Epithelial cell of esophagus (primary cell): ENCODE measurements at places on chromosomes 7 and 10.

- peak; percentile 11 for DNase-seq
Observed at GRCh38 chr7:8214244-8214824, 47.6 kb downstream of the ICA1 start.

DNA sequence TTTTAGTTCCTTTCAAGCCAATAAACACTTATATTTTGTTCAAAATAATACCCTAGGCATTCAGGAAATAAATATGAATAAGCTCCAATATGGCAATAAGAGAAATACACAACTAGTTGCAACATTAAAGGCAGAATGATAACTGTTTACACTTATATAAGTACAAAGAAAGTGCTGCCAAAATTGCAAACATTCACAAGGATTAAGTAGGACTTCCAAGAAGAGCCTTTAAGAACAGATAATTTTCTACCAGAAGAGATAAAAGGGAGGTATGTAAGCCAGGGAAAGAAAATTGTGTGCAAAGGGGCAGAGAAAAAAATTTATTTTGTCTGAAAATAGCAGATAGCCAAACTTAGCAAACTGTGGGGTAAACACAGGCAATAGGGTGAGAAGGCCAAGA, 83.8 kb downstream of the CTNNA3 start:
- DNase-seq: no peak

DNA sequence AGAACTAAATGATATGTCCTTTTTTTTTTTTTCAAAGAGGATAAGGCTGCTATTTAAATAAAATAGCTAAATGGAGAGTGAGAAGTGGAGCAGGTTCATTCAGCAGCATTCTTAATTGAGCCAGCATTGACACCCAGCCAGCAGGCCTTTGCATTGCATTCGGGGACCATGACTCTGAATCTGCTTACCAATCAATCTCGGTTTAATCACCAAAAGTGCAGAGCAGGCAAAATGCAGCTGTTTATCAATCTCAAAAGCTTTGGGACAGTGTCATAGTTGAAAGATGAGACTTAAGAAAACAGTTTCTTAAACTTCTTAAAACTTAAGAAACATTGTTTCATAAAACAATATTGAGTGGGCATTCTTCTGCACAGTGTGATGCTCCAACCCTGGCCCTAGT, 51.7 kb downstream of the PLEKHA8 start:
- no peak for DNase-seq

- DNase-seq: no peak
Observed at GRCh38 chr10:24606021-24606420, 117.7 kb downstream of the ARHGAP21 start.

GRCh38 chr10:102283488-102283887, 38.2 kb downstream of the GBF1 start:
- peak; percentile 93 for DNase-seq

GRCh38 chr7:116395141-116395791, 104.3 kb upstream of the CAV2 start:
- DNase-seq: peak; percentile 96

- no peak for DNase-seq
Observed at GRCh38 chr7:125934955-125935354, 1005.3 kb upstream of the POT1 start.

DNA sequence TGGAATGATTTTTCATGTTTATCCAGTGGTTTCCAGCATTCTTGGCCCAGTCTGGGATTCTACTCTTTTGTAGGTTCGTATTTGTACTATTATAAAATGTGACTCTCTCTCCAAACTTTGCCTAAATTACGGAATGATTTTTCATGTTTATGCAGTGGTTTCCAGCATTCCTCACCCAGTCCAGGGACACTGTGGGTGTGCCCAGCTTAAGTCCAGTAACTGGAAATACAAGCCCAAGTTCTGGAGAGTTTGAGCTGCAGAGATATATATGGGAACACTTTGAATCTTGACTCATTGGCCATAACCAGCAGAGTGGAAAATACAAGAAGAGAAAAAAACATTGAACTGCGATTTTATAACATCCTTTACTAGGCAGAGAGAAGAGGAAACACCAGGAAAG, 5.9 kb upstream of the MAGI2 start:
- no peak for DNase-seq

GRCh38 chr10:123479640-123480039, 186.5 kb upstream of the GPR26 start:
- DNase-seq: no peak

DNA sequence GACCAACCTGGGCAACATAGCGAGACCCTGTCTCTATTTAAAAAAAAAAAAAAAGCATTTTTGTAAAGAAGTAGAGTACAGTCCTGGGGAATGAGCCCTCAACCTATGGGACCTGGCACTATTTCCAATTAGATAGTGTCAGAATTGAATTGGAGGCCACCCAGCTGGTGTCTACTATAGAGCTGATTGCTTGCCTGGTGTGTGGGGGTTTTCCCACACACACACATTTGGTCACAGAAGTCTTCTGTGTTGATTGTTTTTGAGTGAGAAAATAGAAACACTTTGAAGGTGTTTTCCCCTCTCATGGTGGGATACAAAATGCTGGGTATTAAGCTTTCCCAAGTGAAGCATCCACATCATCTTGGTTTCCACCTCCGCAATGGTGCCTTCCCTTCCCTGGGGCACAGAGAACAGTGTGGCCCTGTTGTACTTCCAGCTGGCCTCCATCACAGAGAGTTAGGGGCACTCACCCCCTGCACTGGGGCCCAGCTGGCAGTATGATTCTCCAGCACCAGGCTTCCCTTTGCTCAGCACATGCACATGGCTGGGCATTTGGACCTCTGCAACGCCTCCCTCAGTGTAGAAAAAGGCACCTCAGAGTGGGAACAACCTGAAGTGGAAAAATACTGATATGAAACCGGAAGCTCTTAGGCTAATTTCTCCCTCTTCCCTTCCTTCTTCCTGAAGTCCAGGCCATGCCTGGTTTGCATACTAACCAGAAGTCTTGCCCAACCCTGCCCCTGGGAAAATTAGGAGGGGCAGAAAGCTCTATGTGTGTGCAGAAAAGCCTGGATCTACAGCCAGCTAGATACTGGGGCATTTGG, 10.7 kb upstream of the NFKB2 start:
- peak; percentile 54 for DNase-seq

- no peak for DNase-seq
Observed at GRCh38 chr10:11285171-11285570, 267.5 kb downstream of the CELF2 start.
